ENCODE measurements at places on chromosomes 1 and 21.

GRCh38 chr21:45988366-45989347 lies 7.1 kb downstream of the COL6A1 start:
- no peak for DNase-seq

GRCh38 chr21:29144736-29145353 lies 14.4 kb downstream of the MAP3K7CL start:
- peak; percentile 32 for DNase-seq

DNA sequence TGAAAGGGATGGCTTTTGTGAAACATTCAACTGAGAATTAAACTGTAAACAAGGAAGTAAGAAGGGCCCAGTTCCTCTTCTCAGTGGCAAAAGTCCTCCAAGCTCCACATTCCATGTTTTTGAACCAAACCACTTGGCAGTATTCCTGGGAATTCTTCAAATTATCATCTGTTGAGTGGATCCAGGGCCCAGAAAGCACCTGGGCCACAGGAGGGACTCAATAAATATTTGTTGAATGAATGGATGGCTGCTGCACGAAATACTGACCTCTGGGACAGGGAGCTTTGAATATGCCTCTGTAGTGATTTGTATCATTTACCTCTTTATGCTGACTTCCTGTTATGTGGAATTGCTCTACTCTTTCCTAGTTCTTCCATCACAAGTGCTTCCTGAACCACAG lies 4.7 kb downstream of the SLC35F3 start:
- DNase-seq = peak; percentile 89

DNA sequence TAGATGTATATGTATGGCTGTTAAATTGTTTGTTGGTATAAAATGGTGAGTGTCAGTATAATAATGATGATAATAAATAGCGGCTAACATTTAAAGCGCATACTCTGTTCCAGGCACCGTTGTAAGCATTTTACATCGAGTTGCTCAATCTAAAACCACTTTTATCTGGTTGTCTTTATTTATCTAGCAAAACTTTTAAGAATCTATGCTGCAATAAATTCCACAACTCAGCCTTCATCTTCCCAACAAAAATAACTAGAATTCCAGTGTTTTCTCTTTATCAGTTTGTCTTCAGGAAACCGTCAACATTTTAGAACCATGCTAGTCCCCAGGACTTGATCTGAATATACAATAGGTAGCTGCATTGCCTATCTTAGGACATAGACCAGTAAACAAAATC lies 19.3 kb upstream of the SLC16A1 start:
- DNase-seq = no peak

DNA sequence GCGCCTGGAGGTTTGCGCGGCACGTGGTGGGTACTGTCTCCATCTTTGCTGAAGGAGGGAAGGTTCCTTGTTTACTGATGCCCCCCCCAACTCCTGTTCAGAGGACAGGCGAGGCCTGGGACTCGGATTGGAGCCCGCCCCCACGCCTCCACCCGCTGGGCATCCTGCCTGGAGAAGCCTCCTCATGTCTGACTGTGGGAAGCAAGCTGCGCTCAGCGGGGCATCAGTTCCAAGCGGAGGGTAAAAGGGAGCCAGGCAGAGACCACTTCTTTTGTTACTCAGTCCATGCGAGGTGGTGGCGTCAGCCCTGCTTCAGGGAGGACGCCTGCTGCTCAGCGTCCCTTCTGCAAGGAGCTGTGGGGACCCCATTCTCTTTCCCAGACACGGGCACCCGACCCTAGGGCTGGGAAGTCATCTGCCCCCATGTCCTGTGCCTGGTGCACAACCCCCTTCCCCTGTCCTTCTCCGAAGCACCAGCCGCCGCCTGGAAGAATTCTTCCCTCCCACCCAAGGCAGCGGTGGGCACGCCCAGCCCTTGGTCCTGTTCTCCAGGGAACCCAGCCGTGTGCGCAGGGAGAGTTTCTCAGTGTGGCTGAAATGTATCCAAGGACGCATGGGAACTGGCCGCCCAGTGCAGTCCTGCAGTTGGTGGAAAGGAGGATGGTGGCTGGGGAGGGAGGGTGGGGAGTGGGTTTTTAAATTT lies 414.0 kb downstream of the CAMTA1 start:
- no peak for DNase-seq

DNA sequence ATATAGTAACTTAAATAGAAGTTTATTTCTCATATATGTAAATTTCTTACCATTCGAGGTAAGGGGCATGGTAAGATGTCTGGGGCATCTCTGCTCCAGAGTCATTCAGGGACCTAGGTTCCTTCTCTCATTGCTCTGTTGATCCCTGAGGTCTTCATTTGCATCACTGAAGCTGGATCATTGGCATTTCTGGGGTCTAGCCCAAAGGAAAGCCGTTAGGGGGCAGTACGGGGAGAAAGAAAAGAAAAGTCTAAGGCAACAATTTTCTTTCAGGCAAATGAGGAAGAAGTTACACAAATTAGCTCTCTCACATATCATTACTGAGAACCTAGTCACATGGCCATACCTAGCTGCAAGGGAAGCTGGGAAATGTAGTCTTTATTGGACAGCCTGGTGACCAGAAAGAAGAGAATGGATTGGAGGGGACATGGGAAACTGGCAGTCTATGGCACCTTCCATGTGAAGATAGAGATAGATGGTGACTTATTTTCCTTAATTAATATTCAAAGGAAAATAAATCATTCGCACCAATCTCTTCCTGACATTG lies 10.2 kb upstream of the SUSD4 start:
- DNase-seq = no peak

DNA sequence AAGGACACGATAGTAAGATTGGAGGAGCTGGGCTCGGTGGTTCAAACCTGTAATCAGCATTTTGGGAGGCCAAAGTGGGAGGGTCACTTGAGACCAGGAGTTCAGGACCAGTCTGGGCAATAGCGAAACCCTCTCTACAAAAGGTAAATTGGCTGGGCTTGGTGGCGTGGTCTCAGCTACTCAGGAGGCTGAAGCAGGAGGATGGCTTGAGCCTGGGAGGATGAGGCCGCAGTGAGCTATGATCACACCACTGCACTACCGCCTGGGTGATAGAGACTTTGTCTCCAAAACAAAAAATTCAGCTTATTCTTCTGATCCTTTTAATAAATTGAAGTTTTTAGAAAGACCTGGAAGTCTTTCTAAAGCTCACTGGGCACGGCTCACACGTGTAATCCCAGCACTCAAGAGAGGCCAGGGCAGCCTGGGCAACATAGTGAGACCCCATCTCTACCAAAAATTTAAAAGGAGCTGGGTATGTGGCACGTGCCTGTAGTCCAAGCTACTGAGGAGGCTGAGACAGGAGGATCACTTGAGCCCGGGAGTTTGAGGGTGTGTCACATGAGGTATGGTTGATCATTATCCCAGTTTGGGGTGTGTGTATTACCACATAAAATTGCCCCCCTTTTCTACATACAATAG lies 15.3 kb downstream of the MASP2 start:
- DNase-seq = no peak

Data from fibroblast of skin of abdomen (primary cell).